ENCODE measurements at places on chromosomes 6 and 20.

GRCh38 chr6:157269261-157269794, 54.0 kb downstream of the TMEM242 start:
- no peak for DNase-seq

GRCh38 chr20:9331707-9332435, 182.5 kb upstream of the LAMP5 start:
- no peak for DNase-seq

DNA sequence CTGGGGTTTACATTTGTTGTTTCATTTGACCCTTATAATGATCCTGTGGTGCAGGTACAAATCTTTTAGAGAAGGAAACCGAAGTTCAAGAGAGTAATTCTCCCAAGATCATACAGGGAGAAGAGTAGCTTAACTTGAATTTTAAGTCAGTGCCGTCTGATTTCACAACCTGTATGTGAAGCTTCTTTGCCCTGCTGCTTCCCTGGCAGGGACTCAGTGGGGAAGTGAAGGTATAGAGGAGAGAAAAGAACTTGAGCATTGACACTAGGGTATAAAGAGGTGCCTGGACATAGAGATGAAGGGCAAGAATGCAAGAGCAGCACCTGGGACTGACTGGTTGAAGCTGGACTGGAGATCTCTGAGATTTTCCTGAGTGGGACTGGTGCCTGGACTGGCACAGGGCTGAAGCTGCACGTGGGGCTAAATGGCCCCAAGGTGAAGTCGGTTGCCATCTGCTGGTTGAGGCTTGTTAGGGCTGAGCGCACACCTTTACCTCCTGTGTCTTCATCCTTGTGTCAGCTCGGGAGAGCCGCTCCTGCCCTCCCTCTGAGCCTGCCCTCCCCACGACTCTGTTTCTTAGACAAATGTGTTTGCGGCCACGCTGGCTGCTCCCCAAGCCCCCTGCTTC, 41.8 kb downstream of the FARS2 start:
- peak; percentile 30 for DNase-seq

GRCh38 chr6:163565140-163565539, 150.6 kb downstream of the QKI start:
- DNase-seq: no peak

- no peak for DNase-seq
Measured at GRCh38 chr6:36745836-36746235, 48.2 kb downstream of the RAB44 start.

- no peak for DNase-seq
Measured at GRCh38 chr20:22722811-22723210, 138.4 kb upstream of the FOXA2 start.

Data from activated T-helper 1 cell treated with anti-CD3 and anti-CD28 coated beads, Interleukin-2, amount 50 U/mL, for 16 hours (primary cell).